Left renal pelvis (tissue), 4 donors: ENCODE measurements at places on chromosomes 2 and 18.

- DNase-seq = no peak
Observed at GRCh38 chr2:188042412-188042811, 249.3 kb upstream of the GULP1 start.

GRCh38 chr2:215830304-215830703 lies 183.0 kb downstream of the MREG start:
- DNase-seq = no peak

DNA sequence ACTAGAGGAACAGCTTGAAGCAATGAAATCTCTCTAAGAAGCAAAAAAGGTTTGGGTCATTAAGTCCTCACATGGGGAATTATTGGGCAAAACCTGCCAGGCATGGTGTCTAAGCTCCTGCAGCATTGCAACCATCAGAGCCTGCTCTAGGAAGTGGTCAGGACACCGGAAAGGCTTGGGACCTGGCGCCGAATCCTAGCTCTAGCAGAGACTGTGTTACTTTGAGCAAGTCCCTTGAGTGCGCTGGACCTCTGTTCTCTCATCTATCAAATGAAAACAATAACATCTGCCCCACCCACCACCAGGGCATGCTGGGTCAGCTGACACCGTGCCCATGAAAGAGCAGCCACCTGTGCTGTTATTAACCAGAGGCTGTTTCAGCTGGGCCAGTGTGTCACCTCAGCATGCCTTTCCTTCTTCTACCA lies 6.3 kb downstream of the TMEM127 start:
- no peak for DNase-seq

GRCh38 chr18:51391731-51392130 lies 194.2 kb upstream of the MEX3C start:
- no peak for DNase-seq

GRCh38 chr2:188734691-188735090 lies 239.5 kb upstream of the COL3A1 start:
- DNase-seq = no peak

- no peak for DNase-seq
Observed at GRCh38 chr2:240948086-240948485, 42.0 kb downstream of the CROCC2 start.

DNA sequence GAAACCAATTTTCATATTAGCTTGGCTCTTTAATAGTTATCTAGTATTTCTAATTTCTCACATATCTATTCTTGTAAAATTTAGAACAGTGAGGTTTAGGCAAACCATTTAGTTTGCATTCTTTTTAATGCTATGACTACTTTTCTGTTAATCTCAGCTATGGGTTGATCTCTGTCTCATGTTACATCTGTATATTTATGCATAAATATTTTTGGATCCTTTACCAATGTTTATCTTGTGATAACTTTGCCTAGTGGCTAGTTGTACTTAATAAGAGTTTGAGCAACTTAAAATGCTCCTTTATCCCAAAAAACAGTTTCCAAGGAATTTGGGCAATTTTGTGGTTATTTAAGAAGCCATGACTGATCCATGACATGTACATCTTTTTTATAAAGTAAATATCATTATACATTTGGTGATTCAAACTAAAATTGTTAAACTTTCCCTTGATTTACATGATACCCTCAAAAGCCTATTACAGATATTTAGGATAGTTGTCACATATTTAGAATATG lies 86.3 kb downstream of the R3HDM1 start:
- no peak for DNase-seq

- DNase-seq = no peak
Observed at GRCh38 chr2:1600191-1601066, 143.9 kb downstream of the PXDN start.

DNA sequence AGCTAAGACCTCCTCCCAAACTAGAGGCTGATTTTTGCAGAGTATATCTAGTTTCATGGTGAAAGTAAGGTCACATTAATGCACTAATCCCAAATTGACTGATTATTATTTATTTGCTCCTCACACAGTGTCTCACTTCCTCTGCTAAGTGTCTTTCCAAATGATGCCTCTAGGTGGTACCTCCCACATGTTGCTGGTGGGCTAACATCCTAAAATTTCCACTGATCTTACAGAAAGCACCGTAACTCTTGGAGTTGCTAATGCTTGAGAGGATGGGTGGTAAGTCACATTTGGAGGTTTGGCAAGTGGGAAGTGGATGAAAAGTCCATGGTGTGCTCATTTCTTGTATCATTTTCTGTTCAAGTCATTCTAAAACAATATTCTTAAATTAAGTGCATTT lies 428.7 kb upstream of the GYPC start:
- DNase-seq = no peak

- DNase-seq = no peak
Observed at GRCh38 chr2:100321179-100321865, 979 bp downstream of the LONRF2 start.

GRCh38 chr2:13919981-13920382 lies 712.5 kb upstream of the LRATD1 start:
- DNase-seq = no peak

DNA sequence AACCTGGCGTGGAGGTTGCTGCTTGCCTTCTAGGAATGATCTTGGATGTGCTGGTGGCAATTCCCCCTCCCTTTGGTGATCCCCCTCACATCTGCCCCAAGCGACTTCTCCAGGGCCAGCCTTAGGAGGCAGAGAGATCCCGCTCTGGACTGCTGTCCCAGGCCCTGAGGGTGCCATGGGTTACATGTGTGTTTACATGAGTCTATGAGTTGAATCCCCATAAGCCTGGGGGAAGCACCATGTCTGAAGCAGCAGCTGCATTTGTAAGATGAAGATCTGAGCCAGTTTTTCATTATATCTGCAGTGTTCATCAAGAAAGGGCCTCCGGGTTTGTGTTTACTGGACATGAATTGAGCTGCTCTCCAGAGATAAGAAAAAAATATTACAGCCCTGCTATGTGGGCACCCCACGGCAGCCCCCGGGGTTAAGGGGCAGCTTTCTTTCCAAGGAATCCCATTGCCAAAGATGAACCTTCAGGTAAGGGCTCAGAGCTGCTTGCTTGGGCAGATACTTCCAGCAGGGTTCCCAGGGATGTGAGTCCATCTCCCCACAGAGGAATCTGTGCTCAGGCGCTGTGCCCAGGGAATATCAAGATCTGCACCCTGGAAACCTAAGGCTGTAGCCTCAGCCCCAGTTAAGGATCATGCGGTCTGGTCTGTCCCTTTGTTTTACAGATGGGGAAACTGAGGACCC lies 46.0 kb downstream of the MRPS5 start:
- DNase-seq = no peak

GRCh38 chr2:144632809-144633208 lies 112.9 kb upstream of the ZEB2 start:
- no peak for DNase-seq

DNA sequence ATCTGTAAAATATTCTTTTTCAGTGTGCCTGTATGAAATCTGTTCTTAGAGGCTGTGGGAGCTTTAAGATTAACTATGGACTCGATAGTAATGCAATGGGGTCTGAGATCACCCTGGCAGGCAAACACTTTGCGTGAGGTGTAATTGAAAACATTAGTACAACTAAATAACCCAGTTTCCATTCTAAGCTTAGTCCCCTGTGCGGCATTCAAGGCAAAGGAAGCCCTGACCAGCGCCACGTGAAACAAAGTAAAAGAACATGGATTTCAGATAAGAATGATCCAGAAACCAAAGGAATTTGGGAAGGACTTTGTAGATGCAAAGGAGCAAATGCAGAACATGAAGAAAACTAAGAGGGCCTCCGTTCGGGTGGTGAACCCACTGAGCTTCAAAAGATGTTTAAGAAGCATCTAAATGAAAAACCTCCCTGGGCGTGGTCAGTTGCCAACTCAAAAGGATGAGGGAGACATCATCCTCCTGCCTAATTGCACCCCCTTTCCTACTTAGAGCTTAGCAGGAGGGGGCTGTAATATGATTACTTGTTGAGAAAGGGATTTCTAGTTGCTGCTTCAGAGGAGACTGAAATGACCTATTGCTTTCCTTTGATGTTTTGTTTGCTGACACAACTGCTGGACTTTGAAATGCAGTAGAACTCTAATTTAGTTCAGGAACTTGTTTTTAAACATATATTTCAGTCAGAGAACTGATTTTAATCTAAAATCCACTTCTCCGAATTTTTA lies 7.9 kb upstream of the CETN1 start:
- DNase-seq = no peak

- no peak for DNase-seq
Observed at GRCh38 chr2:40412456-40412855, 39.4 kb downstream of the SLC8A1 start.

GRCh38 chr2:3451926-3452671 lies 67.2 kb downstream of the ADI1 start:
- DNase-seq = no peak

- DNase-seq = no peak
Observed at GRCh38 chr2:190407662-190408537, at the start of gene MFSD6. Gene MFSD6 (plus strand): TSS chr2:190408355. CDS start chr2:190436030, 27,675 bp downstream.

DNA sequence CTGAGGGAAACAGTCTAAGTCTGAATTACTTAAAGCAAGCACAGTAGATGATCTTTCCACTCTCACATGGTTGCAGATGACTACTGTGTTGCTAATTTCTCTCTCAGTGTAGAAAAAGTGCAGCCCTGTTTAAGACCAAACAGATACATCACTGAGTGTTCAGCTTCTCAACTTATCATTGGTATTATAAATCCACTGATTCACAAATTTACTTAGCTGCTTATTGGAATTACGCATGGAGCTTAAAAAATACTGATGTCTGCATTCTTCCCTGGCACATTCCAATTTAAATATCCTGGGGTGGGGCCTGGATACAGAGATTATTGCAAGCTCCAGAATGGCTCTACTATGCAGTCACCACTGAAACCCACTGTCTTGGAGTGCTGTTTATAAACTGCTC lies 411.2 kb downstream of the RND3 start:
- DNase-seq = no peak

DNA sequence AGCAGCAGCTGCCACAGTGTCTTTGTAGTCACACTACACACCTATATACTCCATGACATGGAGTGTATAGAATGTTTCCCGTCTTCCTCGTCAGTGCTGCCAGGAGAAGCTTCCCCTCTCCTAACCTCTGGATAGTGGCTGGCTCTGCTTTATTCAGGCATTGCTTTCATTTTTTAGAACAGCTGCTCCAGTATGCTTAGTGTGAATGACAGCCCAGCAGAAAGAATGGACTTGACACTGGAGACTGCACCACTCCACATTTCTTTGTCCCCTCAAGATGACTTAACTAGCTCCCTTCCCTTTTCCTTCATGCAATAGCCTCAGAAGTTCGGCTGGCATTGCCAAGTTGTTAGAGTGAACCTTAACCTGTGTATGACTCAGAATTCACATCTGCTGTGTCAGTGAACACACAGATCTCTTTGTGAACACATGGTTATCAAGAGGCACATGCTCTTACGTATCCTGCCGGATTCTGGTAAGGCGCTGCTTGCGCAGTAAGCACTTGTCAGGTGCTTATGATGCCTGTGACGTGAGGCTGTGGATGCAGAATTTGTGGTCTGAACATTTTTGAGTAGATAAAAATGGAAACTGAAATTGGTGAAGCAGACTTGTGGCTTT lies 73.9 kb downstream of the NEDD4L start:
- no peak for DNase-seq

DNA sequence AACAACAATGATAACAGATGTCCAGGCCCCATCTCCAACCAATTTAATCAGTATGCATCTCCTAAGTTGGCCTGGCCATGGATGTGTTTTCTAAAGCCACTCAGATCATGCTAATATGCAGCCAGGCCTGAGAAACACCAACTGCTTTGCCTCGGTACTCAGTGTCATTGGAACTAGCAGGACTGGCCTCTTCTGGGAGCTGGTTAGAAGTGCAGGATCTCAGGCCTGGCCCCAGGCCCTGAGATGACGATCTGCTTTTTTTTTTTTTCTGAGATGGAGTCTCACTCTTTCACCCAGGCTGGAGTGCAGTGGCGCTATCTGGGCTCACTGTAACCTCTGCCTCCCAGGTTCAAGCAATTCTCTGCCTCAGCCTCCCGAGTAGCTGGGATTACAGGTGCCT lies 69.1 kb downstream of the IRS1 start:
- no peak for DNase-seq

DNA sequence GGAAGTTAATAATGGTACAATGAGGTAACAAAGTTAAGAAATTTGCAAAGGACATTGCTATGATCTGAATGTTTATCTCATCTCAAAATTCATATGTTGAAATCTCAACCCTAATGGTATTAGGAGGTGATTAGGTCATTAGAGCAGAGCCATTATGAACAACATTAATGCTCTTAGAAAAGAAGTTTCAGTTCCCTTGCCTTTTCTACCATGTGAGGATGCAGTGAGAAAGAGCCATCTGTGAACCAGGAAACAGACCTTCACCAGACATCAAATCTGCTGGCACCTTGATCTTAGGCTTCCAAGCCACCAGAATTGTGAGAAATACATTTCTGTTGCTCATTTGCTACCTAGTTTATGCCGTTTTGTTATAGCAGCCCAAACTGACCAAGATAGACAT lies 757.6 kb downstream of the NR4A2 start:
- DNase-seq = no peak

DNA sequence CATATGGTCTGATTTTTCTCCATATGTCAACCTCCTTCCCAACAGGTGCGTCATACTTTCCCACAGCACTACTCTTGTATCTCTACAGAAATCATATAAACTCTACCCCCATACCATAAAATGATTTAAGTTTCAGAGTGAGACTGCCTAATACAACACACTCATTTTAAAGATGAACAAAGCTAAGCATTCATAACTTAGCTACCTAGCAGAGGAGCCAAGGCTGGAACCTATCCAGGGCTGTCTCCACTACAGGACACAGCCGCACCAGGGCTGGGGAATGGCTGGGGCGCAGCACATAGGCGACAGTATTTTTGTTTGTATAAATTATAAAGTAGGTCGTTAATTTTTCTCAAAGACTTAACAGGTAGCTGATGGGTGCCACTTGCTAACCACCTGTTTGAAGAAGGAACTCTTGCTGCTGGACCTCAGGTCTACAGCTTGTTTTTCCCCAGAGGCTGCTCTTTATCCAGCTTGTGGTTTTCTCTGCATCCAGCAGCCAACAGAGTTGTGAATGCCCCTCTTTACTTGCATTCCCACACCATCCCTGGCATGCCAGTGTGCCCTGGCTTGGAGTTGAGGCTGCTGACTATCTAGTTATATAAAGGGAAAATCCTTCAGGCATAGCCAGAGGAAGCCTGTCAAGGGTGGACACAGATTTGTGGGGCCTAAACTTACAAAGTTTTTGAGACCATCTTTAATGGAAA lies 62.0 kb downstream of the HNRNPLL start:
- DNase-seq = no peak
